ENCODE measurements at places on chromosomes 11 and 22. TPM values are rescaled to one million over a fixed set of nuclear protein-coding genes. Genes with fewer than 3 reads are reported as not detected.

Gene MS4A7
- total RNA-seq: 2.1 TPM

Gene MRGPRE
- not detected for total RNA-seq

Gene ZFPL1
- total RNA-seq: 15.7 TPM

Gene DEFB131B
- total RNA-seq: not detected

Gene MMP3
- total RNA-seq: not detected

Gene MPPED1
- total RNA-seq: 14.1 TPM

Gene MMP12
- total RNA-seq: not detected

Gene TREH
- total RNA-seq: not detected

Gene MGAT3
- 42.9 TPM for total RNA-seq

Gene MSANTD2
- total RNA-seq: 21.5 TPM

Gene OPCML
- 72.9 TPM for total RNA-seq

Gene SMIM35
- under 0.01 TPM for total RNA-seq

Gene OR51T1
- not detected for total RNA-seq

Gene SLC22A25
- total RNA-seq: 0.23 TPM

Gene PTPRCAP
- not detected for total RNA-seq

Gene SERPING1
- 9.5 TPM for total RNA-seq

Gene FADS2
- 178 TPM for total RNA-seq

Gene C11orf86
- not detected for total RNA-seq

Gene OR52I1
- not detected for total RNA-seq

Gene ZMAT5
- 14.3 TPM for total RNA-seq

Gene HOATZ
- total RNA-seq: 7.2 TPM

Gene RCE1
- 11.3 TPM for total RNA-seq

Gene NXF1
- 15.9 TPM for total RNA-seq
